AG04449 (cell line): ENCODE measurements at places on chromosomes 16 and 17.

- no peak for DNase-seq
Observed at GRCh38 chr17:82100502-82101298, 2.7 kb upstream of the FASN start.

GRCh38 chr17:57746221-57746620 is 1.1 kb upstream of the CCDC182 start:
- DNase-seq = no peak

GRCh38 chr17:64658931-64659330 is 3.2 kb downstream of the SMURF2 start:
- DNase-seq = no peak

- no peak for DNase-seq
Observed at GRCh38 chr16:10688291-10688690, 6.4 kb downstream of the TEKT5 start.
